ENCODE measurements at places on chromosomes 4 and X.

DNA sequence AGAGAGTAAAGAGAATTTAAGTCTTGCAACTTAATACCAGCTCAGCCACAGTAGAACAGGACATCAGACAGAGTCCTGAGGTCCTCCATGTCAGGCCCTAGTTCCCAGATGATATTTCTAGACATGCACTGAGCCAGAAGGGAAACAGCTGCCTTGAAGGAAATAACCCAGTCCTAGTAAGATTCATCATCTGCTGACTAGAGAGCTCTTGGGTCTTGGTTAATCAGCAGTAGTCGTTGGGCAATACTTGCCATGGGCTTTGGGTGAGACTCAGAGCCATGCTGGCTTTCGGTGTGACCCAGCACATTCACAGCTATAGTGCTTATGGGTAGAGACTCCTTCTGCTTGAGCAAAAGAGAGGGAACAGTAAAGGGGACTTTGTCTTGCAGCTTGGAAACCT is 379.1 kb downstream of the AR start:
- DNase-seq: no peak

- no peak for DNase-seq
Observed at GRCh38 chr4:25441519-25442117, 64.6 kb downstream of the ANAPC4 start.

DNA sequence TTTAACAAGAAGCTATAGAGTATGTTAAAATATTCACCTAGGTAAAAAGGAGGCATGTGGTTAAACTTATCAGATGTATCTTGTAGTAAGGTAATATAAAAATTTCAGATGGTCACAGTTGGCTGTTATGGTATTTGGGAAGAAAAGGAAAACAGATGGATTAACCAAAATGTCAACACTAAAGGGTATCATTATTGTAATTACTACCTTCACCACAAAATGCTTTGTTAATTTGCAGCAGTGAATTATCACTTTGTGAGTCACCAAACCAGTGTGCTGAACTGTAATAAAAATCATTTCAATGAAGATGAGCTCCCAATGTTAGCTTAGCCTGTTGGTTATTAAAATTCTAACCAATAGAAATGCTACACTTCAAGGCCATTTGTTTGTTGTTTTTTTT is 233.9 kb downstream of the RPA4 start:
- DNase-seq: no peak

- DNase-seq: no peak
Observed at GRCh38 chrX:39652336-39652735, 445.4 kb downstream of the BCOR start.

DNA sequence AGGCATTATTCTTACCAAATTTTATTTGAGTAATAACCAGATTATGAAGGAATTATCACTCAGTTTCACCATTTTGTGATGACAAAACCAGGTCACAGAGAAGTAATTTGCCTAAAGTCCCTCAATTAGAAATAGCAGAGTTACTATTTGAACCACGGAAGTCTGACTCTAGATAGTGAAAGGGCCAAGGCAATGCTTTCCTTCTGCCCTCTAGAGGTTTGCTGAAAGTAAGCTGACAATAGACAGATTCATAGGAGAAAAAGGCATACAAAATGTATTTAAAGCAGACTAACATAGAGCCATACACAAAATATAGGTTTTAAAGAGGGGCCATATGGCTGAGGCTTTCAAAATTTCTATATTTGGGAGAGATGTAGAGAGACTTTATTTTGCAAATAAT is 43.1 kb downstream of the CXXC4 start:
- no peak for DNase-seq

GRCh38 chr4:52711272-52711671 is 40.0 kb downstream of the ERVMER34-1 start:
- no peak for DNase-seq

DNA sequence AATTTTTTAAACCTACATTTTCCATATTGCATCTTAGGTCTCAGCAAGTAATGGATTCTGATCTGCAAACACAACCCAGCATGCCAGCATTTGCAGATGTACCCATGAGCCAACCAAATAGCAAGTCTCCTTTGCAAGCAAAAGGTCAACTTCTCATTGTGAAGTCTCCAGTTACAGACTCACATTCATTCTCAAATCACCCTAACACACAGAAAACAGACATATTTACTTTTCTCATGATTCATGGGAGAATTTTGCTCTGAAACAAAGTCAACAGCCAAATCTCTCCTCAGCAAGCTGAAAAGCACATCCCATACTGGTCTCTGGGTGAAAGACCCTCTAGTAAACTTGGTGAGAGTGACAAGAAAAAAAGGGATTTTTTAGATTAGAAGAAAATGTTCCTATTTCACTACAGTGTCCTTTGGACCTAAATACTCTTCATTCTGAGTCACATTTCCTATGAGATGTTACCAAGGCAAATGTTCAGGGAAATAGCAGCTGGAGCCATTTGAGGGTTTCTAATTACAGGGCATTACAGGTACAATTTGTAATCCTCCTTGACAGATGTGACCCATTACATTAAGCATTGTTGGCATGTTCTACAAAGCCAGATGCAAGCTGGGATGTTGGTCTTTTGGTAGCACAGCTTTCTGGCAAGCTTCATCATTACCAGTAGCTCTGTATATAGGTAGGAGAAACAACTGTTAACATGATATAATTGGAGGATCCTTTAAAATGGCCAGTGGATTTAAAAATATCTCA is 383.3 kb downstream of the SMARCA1 start:
- no peak for DNase-seq

- no peak for DNase-seq
Observed at GRCh38 chr4:88814043-88814617, 116.5 kb upstream of the NAP1L5 start.

GRCh38 chr4:120869613-120870278 is 52.8 kb downstream of the PRDM5 start:
- no peak for DNase-seq

DNA sequence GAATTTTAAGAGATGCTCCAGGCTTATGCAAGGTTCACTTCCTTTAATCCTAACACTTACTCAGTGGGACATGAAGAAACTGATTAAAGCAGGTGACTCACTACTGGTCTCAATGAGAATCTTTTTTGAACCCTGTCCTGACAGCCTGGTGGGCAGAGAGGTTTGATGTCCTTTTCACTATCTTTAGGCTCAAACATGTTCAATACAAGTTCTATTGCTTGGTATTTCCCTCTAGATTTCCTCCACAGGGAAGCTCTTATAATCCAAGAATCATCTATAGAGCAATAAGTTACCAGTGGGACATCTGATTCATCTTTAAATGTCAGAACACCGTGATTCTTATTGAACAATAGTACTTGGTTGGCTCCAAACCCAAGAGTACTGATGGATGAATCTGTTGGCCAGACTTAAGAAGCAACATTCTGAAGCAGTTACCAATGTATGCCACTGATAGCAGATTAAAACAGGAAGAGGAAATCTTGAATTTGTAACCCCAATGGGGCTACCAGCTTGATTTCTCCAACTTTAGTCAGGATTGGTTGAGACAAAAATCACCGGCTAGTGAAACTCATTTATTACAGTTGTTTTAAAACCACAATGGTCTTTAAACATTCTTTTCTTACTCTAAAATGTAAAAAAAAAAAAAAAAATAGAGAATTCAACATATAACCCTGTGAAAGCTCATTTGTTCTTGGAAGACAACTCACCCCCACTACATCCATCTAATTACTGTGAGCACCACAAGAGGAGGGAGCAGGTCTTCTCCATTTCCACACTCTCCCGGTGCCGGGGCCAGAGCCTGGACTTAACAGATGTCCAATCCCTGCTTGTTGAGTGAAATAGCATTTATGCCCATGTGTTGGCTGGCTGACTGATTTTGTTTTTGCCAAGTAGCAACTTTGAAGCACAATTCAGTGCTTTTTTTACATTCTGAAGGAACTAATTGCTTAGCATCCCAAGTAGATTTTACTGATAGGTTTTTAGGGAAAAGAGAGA is 43.3 kb downstream of the FGFBP1 start:
- no peak for DNase-seq

GRCh38 chr4:169665046-169665737 is 44.8 kb downstream of the CLCN3 start:
- DNase-seq: no peak

- no peak for DNase-seq
Observed at GRCh38 chr4:38670939-38671591, 7.1 kb downstream of the KLF3 start.

DNA sequence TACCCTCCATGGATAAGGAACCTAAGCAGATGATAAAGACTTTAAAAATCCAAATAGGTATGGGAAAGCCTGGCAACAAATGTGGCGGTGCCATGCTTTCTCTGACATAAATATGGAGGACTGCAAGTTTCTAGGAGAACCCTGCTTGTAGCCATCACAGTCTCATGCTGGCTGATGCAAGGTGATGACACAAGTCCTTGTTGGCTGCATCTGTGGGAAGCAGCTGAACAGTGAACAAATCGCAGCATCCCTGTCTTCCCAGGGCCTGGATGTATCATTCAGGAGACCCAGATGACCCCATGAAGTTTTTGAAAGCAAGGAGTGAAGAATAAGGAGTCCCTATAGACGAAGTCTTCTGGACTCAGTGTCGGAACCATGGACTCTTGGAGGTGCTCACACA is 234.4 kb upstream of the HS3ST1 start:
- DNase-seq: no peak

DNA sequence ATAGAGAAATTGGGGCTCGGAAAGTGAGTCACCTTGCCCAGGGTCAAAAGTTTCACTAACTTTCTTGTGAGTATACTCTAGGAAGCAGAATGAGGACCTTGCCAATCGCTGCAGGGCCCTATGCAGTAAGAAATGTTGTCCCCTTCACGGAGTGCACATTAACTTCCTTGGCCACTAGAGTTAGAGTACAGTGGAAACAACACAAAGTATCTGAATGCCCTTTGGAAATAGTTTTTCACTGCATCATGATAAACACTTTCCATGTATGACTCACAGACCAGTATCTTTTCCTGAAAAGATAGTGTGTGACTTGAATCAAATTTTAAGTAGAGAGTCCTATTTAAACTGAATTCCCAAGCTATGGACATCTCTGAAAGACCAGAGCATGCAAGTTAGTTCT is 45.5 kb upstream of the STK26 start:
- no peak for DNase-seq

DNA sequence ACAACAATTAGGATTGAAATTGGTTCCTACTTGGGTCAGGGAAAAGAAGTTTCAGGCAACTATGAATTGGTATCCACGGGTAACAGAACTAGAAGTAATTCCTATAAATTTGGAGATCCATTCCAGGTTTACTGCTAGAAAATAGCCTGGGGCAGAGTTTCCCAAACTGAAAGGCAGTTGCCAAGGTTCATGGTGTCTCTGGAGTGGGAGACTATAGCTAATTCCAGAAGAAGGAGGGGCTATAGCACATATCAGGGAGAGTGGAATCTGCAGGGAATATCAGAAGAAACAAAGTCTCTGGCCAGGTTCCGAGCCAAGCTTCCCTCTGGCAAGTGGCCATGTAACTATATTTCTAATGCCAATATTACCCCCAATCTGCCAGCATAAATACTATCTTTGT is 166.3 kb downstream of the GALNTL6 start:
- no peak for DNase-seq

GRCh38 chr4:138050601-138051000 is 191.5 kb downstream of the SLC7A11 start:
- DNase-seq: no peak

- DNase-seq: no peak
Observed at GRCh38 chr4:113012786-113013185, 36.7 kb upstream of the ANK2 start.

DNA sequence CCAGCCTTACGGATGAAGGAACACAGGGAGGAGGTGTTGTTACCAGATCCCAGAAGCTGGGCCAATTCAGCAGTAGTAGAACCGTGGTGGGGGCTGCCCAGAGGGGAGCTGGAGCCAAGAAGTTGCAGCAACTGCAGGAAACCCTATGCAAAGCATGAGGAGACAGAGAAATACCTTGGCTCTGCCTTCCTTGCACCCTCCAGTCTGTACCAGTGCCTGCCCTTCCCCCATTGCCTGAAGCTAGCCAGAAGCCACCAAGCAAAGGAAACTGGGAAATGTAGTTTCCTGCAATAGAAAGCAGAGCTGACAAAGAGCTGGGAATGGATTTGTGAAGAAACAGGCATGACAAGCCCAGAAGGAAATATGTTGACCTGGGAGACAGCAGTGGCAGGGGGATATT is 108.7 kb upstream of the FUNDC1 start:
- DNase-seq: no peak

DNA sequence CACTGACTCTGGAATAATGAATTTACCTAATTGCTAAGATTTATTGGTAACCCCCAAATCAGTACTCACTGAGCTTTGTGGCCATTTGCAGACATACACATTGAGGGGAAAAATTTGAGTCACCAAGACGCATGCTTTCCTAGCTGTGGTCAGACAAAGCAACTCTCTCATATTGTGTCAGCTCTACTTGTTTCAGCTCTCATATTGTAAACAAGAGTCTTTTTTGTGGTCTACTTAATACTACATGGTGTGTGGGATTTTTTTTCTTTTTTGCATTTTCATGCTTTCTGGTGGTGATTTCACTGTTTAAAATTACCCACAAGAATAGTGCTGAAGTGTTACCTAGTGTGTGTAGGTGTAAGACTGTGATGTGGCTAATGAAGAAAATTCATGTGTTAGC is 428.2 kb upstream of the GALNT7 start:
- DNase-seq: no peak

DNA sequence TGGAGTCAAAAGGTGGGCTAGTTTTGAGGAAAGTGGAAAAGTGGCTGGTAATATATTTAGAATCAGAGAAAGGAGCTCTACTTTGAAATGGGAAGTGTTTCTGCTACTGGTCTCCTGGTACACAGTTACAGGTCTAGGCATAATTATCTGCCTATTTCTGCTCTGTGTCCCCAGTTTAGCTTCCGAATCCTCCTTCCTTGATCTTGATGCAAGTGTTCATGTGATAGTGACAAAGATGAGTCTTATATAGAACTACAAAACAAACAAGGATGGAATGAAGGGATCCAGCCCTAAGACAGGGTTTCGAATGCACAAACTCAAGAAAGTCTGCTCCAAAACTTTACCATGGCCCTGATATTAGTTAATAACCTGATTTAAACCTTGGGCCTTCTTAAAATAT is 580.2 kb downstream of the INPP4B start:
- no peak for DNase-seq

- DNase-seq: no peak
Observed at GRCh38 chr4:149985981-149986380, 92.3 kb upstream of the DCLK2 start.

Data from mesothelial cell of epicardium (in vitro differentiated cells).